NCI-H1417 treated with DMSO at 0.1 percent for 48 hours (cell line): ENCODE measurements at places on chromosomes 1 and 21.

GRCh38 chr1:156226782-156227181 lies 14.0 kb downstream of the PMF1 start:
- no peak for DNase-seq

GRCh38 chr1:206066479-206067171 lies 13.7 kb downstream of the RHEX start:
- DNase-seq: no peak

GRCh38 chr21:25589887-25590286 lies 17.4 kb downstream of the MRPL39 start:
- no peak for DNase-seq

GRCh38 chr1:2802421-2802961 lies 998 bp upstream of the TTC34 start:
- no peak for DNase-seq

- DNase-seq: no peak
Observed at GRCh38 chr1:119632841-119633240, 15.2 kb downstream of the ZNF697 start.

GRCh38 chr1:21490774-21491487 lies 18.3 kb upstream of the ALPL start:
- no peak for DNase-seq

DNA sequence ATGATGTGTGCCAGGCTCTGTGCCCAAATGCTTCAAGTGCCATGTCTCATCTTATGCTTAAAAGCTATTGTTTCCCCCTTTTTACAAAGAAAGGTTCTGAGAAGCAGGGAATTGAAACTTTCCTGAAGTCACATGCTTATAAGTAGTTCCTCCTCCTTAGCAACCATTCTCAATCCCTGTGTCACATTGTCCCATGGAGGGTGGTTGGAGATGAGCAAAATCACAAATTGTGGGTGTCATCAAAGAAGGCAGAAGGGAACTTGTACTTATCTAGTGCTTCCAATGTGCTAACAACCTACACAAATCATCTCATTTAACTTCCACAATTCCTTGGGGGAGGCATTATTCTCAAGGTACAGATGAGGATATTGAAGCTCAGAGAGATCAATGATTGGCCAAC lies 10.1 kb upstream of the ERICH3 start:
- no peak for DNase-seq

- DNase-seq: no peak
Observed at GRCh38 chr21:34807146-34807880, 138.5 kb downstream of the CLIC6 start.

DNA sequence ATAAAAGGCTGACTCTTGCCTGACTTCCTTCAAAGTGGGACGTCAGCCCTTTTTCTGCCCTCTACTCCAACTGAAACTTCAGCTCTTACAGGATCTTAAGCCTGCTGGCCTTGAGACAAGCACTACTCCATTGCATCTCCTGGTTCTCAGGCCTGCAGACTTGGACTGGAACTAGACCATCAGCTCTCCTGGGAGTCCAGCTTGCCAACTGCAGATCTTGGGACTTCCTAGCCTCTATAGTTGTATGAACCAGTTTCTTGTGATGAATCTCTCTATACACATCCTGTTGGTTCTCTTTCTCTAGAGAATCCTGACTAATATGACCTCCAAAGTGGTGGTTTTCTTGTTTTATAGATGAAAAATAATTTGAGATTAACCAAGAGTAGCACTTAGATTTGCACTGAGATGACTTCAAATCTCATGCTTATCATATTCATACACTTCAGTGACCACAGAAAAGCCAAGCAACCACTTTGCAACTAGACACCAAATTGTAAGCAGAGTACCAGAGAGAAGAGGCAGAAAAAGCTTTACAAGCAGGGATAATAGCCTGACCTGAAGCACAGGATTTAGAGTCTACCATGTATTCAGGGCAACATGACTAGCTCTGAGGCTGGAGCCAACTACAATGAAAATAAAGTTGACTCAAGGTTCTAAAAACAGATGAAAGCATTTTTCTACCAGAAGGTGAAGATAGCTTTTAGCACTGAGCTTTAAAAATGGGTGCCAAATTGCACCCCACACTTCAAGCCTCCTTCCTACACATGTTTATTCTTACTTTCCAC lies 661.3 kb upstream of the USP24 start:
- DNase-seq: no peak

DNA sequence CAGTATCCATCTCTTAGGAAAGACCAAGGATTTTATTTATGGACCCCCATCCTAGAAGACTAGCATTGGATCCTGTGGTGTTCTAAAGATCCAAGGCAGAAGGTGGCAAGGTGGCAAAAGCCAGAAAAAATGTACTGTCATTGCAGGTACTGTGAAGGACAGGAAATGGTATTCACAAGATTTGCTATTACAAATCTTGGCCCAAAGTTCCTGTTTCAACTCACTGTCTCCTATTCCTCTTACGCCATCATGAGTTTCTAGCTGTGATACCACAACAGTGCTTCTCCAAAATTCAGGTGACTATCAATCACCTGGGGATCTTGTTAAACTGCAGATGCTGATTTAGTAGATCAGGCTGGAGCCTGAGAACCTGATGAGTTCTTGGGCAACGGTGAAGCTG lies 21.4 kb downstream of the ACP6 start:
- no peak for DNase-seq
